ENCODE measurements at places on chromosomes 1 and 21.

DNA sequence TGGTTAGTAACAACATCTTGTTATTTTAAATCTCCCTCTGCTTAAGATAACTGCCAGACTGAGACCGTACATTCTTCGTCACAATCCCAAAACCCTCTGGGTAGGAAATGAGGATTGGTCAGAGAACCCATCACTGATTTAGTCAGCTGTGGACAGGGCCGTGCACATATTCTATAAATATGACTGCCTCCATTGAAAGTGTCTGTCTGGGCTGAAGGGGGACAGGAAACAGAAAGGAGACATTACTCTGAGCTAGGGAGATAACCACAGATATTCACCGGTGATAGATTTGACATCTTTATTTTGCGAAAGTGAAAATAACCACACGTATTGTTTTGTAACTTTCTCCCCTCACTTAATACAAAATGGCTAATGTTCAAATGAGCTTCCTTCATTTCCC lies 36.9 kb upstream of the ST6GALNAC5 start:
- DNase-seq: no peak

GRCh38 chr1:23369335-23370013 lies at the start of gene ZNF436:
ZNF436 (minus strand) TSS chr1:23369836; CDS start chr1:23368005, 1,831 bp downstream.
- peak; percentile 97 for DNase-seq

- DNase-seq: no peak
Observed at GRCh38 chr1:232137066-232137465, 492.9 kb downstream of the SIPA1L2 start.

DNA sequence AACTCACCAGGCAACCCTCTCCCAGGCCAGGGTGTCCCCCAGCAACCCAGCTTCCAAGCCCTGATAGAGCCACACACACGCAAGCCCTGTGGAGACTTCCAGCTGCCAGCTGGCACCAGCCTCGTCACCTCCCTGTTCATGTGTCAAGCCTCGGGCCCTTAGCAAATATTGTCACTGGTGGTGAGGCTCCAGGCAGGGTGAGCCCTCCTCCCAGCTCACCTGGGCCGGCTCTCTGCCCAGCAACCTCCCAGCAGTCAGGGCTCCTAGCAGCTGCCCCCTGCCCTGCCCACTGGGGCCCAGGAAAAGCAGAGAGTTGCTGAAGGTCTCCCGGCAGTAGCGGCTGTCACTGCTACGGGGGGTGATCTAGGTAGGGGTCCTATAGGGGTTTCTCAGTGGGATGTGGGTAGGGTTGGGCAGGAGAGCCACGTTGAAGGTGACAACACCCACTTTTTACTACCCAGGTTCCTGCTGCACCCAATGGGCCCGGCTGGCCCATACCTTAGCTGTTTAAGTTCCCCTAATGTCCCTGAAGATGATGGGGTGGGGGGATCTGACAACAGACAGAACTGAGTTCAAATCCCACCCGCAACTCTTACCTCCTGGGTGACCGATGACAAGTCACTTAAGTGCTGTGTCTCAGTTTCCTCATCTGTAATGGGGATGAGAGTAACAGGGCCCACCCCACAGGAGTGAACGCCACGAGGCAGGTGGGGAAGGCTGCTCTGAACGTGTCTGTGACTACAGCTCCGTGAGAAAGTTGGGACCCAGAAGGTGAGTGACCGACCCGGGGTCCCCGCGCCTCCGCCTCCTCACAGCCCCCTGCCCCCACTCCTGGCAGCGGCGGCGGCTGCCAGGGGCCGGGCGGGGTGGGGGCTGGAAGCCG lies 678 bp downstream of the TTC39A start:
- no peak for DNase-seq

- DNase-seq: no peak
Observed at GRCh38 chr21:14995695-14996490, 68.9 kb downstream of the NRIP1 start.

GRCh38 chr1:177847843-177848242 lies 122.0 kb downstream of the SEC16B start:
- DNase-seq: no peak

- no peak for DNase-seq
Observed at GRCh38 chr1:48681476-48682305, 95.0 kb downstream of the BEND5 start.

- no peak for DNase-seq
Observed at GRCh38 chr1:20382711-20383110, 92.0 kb downstream of the VWA5B1 start.

GRCh38 chr1:227889863-227890405 lies 57.8 kb downstream of the WNT9A start:
- no peak for DNase-seq

GRCh38 chr21:21973806-21974205 lies 975.6 kb downstream of the NCAM2 start:
- no peak for DNase-seq

- no peak for DNase-seq
Observed at GRCh38 chr1:175380521-175381300, 188.1 kb upstream of the KIAA0040 start.

- no peak for DNase-seq
Observed at GRCh38 chr1:237033804-237034203, 8.2 kb upstream of the RYR2 start.

- peak; percentile 64 for DNase-seq
Observed at GRCh38 chr1:197774466-197775281, 606 bp downstream of the DENND1B start.

GRCh38 chr1:185353124-185353523 lies 36.1 kb upstream of the IVNS1ABP start:
- no peak for DNase-seq

DNA sequence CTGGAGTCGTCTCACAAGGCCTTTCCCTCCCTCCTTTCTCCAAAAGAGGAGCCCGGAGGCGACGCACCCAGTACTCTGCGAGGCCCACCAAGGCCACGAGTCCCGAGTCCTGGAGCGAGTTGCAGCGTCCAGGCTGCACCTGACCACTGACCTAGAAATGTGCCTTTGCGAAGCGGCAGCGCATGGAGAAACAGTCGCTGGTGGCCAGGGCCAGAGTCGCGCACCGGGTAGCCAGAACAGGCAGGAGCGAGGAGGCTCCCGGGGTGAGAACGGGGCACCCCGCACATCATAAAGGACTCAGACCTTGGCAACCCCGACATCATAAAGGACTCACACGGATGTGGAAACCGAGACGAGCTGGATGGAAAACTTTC lies 318.4 kb downstream of the FAM72C start:
- no peak for DNase-seq

DNA sequence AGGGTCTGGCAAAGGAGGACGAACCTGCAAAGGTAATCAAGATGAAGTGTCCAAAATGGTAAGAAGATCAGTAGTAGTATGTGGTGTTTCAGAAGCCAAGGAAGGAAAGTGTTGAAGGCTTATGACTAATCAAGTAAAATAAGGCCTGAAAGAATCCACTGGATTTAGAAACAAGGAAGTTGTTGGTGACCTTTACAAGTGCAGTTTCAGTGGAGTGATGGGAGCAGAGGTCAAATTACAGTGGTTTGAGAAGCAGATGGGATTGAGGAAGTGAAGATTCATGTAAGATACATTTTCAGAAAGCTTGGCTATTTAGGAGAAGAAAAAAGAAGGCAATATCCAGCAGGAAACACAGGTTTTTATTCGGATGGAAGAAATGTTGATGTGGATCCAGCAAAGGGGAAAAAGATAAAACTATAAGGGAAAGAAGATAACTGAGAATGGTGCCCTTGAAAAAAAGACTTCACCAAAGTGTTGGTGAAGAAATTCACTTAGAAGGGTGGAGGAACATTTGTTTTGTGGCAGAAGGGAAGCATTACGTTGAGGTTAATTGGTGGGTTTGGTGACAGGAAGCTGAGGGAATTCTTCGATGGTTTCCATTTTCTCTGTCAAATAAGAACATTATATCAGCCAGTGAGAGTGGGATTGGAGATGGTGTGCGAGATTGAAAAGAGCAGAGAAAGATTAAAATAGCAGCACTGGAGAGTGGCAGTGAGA lies 2.1 kb downstream of the ARMH1 start:
- no peak for DNase-seq

DNA sequence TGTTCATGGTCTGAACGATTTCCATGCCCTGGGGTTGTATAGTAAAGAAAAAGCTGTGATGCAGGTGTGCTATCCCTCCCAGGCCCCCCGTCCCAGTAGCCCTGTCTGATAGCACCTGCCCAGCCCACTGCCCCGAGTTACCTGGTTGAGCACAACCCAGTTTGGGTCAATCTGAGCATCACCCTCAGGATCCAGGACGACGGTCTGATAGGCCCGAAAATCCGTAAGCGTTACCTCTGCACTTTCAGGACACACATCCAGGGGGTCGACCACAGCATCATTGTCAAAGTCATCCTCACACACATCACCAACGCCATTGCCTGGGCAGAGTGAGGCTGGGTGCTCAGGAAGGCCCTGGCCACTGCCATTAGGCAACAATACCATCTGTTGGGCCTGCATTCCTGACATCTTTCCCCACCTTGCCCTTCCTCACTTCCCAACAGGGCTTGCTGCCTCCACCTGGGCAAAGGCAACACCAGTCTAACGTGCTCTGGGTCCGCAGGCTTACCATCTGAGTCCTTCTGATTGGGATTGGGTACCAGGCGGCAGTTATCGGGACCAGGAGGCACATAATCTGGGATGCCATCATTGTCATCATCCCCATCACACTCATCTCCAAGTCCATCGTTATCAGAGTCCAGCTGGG lies 9.7 kb downstream of the THBS3 start:
- no peak for DNase-seq

GRCh38 chr1:2381741-2382620 lies 9.4 kb downstream of the MORN1 start:
- peak; percentile 82 for DNase-seq

- DNase-seq: peak; percentile 19
Observed at GRCh38 chr1:76759950-76760349, 107.3 kb upstream of the ST6GALNAC5 start.

- no peak for DNase-seq
Observed at GRCh38 chr1:97157991-97158390, 436.4 kb downstream of the PTBP2 start.

- no peak for DNase-seq
Observed at GRCh38 chr1:192904438-192904895, 95.6 kb downstream of the RGS2 start.
